ENCODE measurements at places on chromosomes 3 and 15.

DNA sequence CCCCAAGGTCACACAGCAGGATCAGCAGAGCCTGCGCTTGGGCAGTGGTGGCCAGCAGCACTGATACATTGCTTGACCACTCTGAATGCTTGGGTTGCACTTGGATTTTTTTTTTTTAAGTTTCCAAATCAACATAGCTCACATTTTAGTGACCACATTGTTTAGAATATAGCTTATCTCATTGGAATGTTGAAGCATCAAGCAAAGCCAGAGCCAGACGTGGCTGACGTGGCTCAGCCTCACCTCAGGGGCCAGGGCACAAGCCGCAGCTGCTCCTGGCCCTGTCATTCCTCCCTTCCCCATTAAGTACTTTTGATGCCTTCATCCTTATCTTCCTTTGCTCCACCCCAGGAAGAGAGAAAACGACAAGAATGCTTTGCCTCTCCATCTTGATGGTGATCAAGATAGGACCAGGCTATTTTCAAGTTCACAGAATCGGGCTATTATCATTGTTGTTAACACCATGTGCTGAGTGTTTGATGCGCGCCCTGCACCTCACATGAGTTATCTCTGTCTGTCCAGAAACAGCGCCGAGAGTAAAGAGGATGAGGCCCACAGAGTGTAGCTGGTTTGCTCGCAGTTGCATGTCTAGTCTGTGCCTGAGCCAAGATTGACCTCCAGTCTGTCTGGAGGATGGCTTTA lies 75.8 kb downstream of the AAGAB start:
- no peak for DNase-seq

DNA sequence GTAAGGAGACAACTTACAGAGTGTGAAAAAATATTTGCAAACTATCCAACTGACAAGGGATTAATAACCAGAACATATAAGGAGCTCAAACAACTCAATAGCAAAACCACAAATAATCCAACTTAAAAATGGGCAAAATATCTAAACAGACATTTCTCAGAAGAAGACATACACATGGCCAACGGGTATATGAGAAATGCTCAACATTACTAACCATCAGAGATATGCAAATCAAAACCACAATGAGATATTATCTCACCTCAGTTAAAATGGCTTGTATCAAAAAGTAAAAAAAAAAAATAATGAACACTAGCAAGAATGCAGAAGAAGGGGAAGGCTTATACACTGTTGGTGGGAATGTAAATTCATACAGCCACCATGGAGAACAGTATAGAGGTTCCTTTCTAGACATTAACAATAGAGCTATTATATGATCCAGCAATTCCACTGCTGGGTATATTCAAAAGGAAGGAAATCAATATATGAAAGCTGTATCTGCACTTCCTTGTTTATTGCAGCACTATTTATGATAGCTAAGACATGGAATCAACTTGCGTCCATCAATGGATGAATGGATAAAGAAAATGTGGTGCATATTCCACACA lies 998.6 kb downstream of the NAALADL2 start:
- DNase-seq, result no peak

DNA sequence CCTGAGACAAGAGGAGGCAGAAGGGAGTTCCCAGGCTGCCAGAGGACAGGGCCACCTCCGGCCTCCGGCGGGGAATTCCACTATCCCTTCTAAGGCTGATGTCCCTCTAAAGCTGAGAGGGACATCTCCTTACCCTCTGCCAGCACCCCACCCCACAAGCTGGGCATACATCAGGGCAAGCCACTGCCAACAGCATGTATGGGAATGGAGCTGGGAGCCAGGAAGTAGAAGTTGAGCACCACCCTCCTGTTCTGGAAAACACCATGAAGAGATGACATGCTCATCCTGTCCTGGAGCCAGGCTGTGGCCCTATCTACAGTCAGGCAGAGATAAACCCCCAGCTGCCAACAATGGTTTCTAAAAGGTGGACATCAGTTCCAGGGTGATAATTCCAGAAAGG lies 7.1 kb downstream of the PLCD1 start:
- no peak for DNase-seq

GRCh38 chr3:121663171-121663847 lies 2.6 kb upstream of the HCLS1 start:
- no peak for DNase-seq

DNA sequence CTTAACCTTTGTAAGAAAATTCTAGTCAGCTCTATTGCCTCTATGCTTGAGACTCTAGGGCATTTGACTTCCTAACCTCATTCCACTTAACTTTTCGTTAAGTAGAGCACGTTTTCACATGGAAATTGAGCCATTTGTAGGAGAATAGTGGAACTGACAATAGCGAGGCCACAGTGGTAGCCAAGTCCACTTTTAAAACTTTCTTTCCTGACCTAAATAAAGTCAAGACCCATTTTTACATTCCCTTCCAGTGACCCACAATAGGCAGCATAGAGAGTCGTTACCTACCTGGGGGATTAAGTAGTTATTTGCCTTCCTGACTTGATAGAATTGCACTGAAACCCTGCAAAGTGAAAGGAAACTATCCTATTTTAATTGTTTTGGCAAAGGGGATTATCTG lies 386.0 kb upstream of the NECTIN3 start:
- no peak for DNase-seq
